Muscle of back (tissue), 13 donors: ENCODE measurements at places on chromosomes 7 and 10. TPM values are rescaled to one million over a fixed set of nuclear protein-coding genes. Genes with fewer than 3 reads are reported as not detected.

DNA sequence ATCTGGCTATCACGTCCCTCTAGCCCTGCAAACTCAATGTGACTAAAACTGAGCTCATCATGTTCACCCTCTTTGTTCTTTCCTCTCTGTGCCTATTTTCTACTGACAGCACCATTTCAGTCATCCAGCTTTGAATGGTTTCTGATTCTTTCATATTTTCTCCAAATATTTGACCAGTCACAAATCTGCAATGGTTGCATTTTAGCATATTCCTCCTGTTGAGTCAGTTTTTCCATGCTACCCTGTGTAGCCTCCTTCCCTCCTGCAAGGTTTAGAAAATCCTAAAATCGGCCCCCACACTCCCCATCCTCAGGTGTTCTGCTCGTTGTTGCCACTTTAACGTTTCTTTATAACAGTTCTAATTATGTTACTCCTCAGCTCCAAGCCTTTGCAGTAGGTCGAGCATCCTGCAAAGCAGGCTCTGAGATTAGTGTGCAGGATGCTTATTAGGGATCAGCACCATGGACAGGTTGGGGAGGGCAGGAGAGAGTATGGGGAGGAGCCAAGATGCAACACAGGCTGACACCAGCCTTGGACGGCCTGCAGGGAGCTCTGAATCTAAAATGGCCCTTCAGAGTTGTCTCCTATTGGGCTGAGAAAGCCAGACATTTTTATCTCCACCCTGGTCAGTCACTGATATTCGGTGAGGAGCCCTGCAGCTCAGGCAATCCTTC lies 531.0 kb upstream of the COBL start:
- no peak for DNase-seq

DNA sequence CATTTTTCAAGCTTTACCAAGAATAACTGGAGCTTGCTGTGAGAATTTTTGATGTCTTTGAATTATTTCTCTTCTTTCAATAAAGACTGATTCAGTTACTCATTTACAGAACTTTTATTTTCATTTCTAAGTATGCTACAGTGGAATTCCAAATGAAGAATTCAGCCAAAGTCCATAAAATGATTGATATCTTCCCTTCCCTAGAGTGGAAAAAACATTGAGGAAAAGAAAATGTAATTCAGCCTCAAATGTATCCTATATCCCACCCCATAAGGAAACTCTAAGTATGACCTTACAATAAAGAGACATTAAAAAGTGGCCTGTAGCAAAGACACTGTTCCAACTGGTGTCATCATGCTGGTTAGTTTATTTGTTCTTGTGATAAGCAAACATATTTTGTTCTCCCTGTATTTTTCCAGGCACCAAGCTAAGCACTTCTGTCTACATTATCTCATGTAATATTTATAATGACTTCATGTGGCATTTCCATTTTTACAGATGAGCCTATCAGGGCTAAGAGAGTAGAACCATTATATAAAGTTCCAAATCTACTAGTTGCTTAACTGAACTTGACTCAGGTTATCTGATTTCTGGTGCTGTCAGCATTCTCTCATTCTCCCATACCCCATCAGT lies 450.4 kb downstream of the NEBL start:
- DNase-seq, result peak; percentile 18

DNA sequence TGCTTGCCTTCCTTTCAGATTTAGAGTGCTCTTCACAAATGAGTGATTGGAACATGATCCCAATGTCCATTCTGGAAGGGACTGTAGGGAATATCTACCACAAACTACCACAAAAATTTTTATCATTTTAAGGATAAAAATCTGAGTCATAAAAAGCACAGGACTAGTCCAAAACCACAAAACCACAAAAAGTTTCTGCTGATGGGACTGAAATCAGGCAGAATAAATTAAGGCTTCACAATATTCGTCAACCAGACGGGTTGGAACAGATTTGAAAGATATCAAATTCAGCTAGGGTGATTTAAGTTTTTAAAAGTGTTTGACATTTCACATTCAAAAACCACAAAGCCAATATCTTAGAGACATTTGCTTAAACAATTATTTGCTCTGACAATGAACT lies 100.1 kb upstream of the PTN start:
- DNase-seq, result no peak

DNA sequence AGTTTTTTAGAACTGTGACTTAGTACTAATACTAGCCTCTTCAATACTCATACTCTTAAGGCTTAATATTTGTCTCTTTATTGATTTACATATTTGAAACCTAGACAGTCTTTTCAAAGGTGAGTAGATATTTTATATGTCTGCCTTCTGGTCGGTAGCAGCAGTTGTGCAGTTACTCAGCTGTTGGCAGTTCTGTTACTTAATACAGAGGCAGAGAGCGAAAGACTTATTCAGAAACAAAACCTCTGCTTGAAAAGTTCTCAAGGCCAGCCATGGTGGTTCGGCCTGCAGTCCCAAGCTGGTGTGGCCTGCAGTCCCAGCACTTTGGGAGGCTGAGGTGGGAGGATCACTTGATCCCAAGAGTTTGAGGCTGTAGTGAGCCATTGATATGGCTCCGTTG lies 84.2 kb downstream of the AUTS2 start:
- no peak for DNase-seq

DNA sequence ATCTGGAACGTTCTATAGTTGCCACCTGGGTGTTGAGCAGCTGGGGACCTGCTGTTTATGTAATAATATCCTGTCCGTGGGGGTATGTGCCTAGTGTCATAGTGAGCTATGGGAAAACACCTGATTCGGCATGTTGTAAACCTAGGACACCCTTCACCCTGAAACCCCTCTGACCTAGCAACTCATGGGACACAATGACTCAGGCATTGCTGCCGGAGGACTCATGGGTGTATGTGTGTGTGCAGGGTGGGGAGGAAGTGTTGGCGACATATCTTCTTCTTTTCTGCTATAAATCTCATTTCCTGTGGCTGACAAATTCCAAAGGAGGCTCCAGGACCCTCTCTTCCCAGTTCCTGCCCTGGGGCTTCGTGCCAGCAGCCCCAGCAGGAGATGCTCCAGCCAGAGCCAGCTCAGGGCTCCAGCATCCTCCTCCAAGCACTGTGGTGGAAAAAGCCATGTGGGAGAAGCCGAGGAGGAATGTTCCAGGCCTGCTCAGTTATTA lies 77.0 kb upstream of the PODXL start:
- DNase-seq, result no peak

DNA sequence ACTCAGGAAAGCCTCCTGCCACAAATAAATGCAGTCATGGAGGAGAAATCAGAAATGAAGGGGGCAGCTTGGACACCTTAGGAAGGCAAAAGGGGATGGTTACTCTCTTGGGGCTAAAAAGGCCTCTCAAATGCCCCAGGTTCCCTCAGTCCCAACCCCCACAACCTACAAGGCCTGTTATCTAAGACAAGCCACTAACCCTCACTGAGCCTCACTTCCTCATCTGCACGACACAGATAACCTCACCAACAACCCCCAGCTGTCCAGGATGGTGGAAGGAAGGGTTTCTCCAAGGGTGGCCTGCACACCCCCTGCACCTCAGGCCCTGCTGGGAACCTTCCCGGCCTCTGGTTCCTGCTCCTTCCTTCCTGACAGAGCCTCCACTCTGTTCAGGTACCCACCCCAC lies 29.2 kb downstream of the SORBS1 start:
- DNase-seq, result no peak

GRCh38 chr7:124765401-124766352 lies at the start of gene GPR37:
GPR37 (minus strand) TSS chr7:124765792; CDS start chr7:124764976, 816 bp downstream.
- DNase-seq, result peak; percentile 35

DNA sequence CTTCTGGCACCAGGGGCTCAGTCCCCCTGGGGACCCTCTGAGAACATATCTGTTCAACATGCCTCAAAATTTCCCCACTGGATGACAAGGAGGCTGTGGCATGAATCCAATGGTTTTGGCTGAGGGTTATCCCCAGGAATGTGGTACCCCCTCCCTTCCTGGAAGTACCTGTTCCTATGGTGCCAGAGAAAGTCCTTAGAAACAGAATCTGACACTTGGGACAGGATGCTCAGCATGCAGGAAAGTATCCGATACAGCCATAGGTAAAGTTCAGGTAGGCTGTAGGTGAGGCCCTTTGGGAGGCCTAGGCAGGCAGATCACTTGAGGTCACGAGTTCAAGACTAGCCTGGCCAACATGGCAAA lies 42.7 kb upstream of the A1CF start:
- DNase-seq, result no peak

DNA sequence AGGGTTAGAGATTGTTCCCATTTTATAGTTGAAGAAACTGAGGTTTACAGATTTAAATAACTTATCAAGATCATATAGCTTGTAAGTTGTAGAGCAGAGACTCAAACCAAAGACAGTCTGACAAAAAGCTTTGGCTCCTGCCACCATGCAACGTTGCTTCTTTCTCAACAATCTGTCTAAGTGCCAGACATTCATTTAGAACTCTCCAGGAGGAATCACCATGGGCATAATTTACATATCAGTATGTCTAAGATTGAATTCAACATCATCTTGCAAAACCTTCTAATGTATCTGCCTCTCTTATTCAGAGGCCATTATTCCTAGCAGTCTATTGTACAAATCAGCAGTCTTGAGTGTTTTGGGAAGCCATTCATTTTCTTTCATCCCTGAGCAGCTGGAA lies 163.5 kb upstream of the PLXDC2 start:
- no peak for DNase-seq

GRCh38 chr7:156184164-156184563 lies 371.9 kb upstream of the SHH start:
- no peak for DNase-seq

JAZF1 gene
- 30.4 TPM for polyA plus RNA-seq

AKR1B15 gene
- 0.17 TPM for polyA plus RNA-seq

DNA sequence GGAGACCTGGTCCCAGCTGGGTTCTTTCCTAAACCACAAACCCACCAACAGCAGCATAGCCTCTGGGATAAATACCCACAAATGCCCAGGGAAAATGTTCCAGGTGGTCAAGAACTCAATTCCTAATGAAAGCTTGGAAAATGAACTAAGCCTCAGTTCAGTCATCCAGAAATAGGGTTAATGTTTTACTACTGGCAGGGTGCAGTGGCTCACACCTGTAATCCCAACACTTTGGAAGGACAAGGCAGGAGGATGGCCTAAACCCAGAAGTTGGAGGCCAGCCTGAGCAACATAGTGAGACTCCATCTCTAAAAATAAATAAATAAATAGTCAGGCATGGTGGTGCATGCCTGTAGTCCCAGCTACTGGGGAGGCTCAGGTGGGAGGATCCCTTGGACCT lies 82.2 kb downstream of the SVOPL start:
- DNase-seq, result no peak

GRCh38 chr10:59580026-59580863 lies 129.4 kb downstream of the SLC16A9 start:
- peak; percentile 87 for DNase-seq

UCN3 gene
- polyA plus RNA-seq, result not detected

- peak; percentile 53 for DNase-seq
These were observed 3.5 kb downstream of the RASSF4 start for GRCh38 chr10:44962870-44963738.

HKDC1 gene
- not detected for polyA plus RNA-seq

HOXA5 gene
- 7.9 TPM for polyA plus RNA-seq

DNA sequence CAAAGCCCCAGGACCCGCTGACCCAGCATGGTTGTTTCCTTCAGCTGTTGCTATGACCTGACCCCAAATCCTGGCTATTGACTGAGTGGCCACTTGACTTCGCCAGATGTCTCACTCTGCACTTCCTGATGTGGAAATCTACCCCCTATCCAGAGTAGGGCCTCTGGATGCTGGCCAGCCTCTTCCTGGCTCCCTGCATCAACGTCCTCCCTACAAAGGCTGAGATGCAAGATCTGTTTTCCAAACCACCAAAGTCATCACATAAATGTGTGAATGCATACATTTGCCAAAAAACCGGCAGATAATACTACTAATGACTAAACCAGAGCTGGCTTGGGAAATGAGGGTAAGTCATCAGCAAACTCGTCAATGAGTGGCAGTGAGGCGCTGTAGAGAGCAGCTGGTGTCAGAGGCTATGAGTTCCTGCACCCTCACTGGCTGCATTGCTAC lies 70.4 kb downstream of the PYROXD2 start:
- DNase-seq, result peak; percentile 69

DNA sequence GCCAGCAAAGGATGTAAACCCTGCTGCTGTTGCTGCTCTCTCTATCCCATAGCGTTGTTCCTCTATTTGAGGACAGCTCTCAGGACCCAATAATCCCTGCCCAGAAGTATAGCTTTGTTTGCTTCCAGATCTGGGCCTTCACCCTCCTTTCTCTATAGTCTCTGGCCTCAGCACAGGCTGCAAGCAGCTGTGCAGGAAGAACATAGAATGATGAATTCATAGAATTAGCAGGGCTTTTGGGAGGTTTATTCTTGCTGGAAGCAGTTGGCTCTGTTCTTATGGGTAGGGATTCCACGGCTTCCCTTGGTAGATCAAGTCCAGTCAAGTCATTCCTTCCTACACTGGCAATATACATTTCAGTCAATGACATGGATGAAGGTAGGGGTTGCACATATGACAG lies 354.7 kb downstream of the HPSE2 start:
- peak; percentile 45 for DNase-seq

GRCh38 chr7:73833251-73833919 lies 2.6 kb downstream of the CLDN4 start:
- no peak for DNase-seq

GRCh38 chr7:78103475-78103874 lies 304.9 kb downstream of the PHTF2 start:
- DNase-seq, result no peak

DNA sequence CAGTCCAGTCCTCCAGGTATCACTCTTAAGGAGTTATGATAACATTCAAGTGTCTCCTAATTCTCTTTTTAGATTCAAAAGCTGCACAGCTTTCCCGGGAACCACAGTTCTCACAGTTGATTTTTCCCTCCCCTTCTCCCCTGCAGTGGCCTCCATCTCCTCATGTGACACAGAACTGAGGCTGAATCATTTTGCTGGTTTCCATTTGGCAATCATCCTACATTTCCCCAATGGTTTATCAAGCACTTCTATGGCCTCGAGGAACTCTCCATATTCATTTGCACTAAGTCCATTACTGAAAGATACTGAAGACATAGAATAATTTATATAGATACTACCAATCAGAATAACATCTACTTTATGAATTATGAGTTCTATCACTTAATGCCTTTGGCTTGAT lies 484.9 kb downstream of the GPAM start:
- no peak for DNase-seq

GRCh38 chr7:134757938-134758337 lies 21.5 kb upstream of the CALD1 start:
- DNase-seq, result peak; percentile 39
